ENCODE measurements at places on chromosomes 7 and 10.

DNA sequence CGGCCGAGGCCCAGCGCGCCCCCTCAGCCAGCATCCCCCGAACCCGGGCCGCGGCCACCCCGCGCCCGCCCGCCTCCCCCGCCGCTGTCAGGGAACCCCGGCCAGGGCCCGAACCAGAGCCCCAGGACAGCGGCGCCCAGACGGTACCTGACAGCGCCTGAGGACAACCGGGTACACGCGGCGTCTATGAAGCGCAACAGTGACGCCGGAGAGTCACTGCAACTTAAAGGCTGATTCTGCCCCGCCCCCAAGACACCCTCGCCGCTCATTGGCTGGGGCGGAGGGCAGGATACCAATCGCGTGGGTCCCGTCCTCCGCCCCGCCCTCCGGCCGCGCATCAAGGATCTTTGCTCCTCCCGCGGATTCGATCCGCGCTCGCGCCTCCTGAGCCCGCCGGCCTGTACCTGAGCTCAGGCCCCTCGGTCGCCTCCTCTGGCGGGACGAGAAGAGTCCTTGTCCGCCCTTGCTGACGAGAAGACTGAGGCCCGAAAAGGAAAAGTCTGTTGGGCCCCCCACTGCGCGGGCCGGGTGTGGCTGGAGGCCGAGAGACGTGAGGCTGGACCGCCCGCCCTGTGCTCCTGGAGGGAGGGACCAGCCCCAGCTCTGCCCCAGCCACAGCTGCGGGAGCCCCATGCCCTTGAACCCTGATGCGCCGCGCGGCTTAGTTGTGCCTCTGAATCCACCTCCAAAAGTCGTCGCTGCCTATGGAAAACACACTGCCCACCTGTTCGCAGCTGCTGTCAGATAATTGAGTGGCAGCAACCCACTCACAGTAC is at the start of gene OAT:
TSS of gene OAT (minus strand) at position 198 of the 776 bp plus-strand sequence. CDS start 6,752 bp downstream, outside the sequence.
- DNase-seq = peak; percentile 97

GRCh38 chr10:124601431-124602120 is 140.0 kb downstream of the LHPP start:
- peak; percentile 28 for DNase-seq

GRCh38 chr10:19811540-19811939 is 4.7 kb upstream of the PLXDC2 start:
- no peak for DNase-seq

- DNase-seq = no peak
Observed at GRCh38 chr7:152145853-152146466, 120.5 kb downstream of the GALNT11 start.

GRCh38 chr7:26162431-26162830 is 10.4 kb downstream of the NFE2L3 start:
- DNase-seq = no peak

DNA sequence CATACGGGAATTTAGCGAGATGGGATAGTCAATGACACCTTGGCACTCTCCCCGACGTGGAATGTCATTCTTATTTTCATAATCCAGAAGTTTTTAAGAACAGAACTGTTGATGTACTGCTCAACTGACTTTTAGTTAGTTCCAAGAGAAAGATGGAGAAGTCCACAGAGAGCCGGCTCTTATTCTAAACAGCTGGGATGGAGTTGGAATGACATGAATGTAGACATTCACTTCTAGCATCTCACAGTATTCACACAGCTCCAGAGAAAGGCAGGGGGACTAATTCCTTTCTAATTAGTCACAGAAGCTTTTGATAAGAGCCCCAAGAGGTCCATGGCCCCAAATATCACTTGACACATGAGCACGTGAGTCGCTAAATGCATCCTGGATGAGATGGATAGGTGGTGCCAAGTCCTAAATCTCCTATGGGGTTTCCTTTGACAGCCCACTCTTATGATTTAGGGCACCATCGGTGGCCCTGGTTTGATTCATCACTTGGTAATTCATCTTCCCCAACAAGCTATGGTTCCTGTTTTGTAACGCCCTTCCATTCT is 420.3 kb upstream of the AUTS2 start:
- DNase-seq = no peak

DNA sequence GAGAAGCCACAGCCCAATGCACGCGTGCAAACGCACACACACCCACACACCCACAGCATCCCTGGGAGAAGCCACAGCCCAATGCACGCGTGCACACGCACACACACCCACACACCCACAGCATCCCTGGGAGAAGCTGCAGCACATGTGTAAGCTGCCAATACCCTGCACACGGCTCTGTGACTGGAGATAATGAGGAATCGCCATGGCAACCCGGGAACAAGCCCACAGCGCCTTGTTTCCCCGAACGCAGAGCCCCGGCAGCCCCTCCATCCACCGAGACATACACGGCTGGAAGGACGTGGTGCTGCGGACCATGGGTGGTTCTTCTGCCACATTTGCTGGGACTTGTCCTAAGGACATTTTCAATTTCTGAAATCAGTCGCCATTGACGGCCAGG is 221.3 kb downstream of the PTPRN2 start:
- no peak for DNase-seq

DNA sequence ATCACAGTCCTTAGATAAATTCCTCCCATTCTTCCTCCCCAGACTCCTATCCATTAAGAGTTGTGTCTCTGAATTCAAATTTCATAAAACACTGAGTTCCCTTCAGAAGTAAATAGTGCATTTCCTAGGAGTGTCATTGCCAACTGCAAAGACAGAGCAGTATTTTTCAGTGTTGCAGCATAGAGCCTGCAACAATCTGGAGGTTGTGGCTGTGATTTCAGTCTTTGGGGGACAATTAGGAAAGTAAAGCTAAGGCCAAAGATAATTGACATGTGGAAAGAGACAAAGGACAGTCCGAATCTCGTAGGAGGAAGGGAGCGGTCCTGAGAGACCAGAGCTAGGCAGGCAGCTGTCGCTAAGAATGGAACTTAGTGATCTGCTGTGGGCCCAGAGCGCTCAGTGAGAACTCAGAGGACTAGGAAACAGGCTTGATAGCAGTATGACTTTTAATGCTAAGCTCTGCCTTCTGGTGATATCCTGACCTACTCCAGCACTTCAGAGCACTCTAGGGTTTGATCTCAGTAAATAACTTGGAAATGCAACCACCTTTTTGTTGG is 46.2 kb downstream of the PRPF18 start:
- no peak for DNase-seq

GRCh38 chr7:1533547-1534329 is 3.2 kb downstream of the MAFK start:
- DNase-seq = peak; percentile 54

DNA sequence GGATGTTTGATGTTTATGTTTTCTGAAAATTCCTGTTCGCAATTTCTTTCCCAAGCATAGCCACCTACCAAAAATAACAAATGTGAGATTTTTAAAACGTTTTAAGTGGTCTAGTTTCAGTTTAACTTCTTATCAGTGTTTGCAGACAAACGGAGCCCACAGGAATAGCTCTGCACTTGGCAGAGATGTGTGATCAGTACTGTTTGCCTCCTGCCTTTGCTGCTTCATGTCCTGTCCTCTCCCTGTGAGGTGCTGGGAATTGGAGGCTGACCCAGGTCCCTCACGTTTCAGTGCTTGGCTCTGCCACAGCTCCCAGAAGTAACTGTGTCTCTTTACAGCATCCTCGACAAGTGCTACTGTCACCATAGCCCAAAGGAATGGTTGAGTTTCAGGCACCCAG is 1.2 kb downstream of the UCN3 start:
- no peak for DNase-seq

GRCh38 chr10:75450644-75451640 is 19.5 kb downstream of the LRMDA start:
- no peak for DNase-seq

DNA sequence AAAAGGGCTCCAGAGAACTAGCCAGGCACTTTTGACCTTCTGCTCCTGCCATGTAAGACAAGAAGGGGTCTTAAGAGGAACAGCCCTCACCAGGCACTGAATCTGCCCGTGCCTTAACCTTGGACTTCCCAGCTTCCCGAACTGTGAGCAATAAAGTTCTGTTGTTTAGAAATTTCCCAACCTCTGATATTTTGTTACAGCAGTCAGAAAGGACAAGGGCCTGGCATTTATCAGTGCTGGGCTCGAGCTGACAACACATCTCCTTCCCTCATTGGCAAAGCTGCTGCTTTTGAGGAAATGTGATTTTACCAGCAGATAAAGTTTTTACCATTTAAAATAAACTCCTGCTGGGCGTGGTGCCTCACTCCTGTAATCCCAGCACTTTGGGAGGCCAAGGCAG is 103.5 kb downstream of the GPR26 start:
- no peak for DNase-seq

DNA sequence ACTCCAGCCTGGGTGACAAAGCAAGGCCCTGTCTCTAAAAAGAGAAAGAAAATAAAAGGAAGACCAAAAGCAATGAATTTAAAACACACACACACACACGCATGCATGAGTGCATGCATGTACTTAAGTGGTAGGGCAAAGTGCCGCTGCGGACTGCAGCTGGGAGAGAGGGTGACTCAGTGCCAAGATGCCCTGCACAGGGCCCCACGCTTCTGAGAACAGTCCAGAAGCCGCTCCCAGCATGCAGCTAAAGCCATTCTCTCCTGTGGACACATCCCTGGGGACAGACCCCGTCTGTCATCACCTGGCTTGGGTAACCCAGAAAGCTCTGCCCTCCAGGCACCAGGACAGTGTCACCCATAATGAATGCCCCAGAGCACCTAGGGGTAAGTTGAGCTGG is 61.0 kb upstream of the MYL10 start:
- no peak for DNase-seq

DNA sequence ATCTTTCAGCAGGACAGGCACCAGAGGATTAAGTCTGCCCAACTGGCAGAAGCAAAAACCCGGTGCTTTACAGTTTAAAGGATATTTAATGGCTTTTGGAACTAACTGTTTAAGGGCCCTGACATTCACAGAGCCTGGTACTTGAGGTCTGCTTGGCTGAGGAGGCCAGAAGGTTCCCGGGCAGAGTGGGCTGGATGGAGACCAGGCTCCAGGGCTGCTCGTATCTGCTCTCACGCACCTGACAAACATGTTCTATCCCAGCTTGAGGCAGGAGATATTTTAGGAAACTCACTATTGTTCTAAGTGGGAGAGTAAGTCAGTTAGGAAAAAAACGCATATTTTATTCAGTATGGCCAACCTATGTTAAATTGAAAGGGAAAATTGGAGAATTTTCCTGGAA is 143.5 kb downstream of the ZMYND11 start:
- DNase-seq = no peak

- DNase-seq = no peak
Observed at GRCh38 chr7:108027239-108027638, 24.3 kb upstream of the LAMB1 start.

- DNase-seq = no peak
Observed at GRCh38 chr7:121796936-121797656, 75.9 kb upstream of the PTPRZ1 start.

GRCh38 chr10:29648983-29649268 is 14.2 kb upstream of the SVIL start:
- DNase-seq = no peak

GRCh38 chr7:75723444-75723843 is 15.3 kb downstream of the HIP1 start:
- no peak for DNase-seq

DNA sequence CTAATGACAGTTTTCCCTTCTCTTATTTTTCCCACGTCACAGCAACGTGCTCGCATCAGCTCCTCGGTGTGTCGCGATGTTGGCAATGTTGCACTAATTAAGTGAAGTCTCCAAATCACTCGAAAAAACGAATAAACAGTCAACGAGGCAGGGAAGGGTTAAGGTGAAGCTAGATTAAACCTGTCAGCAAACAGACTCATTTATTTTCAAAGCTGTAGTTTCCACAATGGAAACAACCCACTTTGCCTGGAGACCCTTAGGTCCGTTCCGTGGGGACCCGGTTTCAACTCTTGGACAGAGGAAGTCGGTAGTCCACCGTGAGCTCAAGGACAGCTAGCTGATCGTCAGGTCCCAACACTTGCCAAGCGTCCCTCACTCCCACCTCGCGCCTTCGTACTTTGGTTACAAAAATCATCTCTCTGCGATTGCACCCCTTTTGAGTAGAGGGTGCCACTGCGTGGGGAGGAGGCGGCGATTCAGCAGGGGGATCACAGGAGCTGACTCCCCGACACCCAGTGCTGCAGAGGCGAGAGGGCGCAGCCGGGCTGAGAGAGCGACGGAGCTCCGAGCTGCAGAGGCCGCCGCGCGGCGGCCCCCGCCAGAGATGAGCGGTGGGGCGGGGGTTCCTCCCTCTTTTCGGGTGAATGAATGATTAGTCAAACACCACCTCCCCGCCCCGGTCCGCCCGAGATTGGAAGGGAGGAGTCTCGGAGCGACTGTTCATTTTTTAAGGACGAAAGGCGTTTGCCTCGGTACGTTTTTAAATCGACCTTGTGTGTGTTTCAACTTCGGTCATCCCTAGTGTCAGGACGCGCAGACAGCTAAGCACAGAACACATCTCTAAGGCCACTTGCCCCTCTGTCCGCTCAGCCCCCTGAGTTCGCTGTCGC is 1.3 kb upstream of the BMPER start:
- peak; percentile 34 for DNase-seq

GRCh38 chr7:113010377-113010776 is 76.2 kb downstream of the GPR85 start:
- DNase-seq = no peak
